Kidney (tissue), 22 donors: ENCODE measurements at places on chromosomes 5 and 9.
A peak's percentile ranks its signal among the peaks of the same experiment; 100 is the strongest.

DNA sequence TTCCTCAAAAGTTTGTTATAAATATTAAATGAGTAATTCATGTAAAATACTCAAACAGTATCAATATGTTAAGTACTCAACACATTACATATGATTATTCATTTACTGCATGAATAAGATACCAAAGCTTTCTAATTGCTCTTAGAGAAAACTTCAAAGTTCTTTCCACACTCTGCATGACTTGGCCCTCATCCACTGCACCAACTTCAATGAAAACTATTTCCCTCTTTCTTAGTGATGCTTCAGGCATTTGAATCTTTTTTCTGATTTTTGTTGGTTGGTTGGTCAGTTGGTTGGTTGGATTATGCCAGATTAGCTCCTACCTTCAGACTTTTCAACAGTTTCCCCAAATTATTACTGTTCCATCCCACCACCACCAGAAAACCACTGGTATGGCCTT is 314.7 kb upstream of the RGMB start:
- no peak for DNase-seq

DNA sequence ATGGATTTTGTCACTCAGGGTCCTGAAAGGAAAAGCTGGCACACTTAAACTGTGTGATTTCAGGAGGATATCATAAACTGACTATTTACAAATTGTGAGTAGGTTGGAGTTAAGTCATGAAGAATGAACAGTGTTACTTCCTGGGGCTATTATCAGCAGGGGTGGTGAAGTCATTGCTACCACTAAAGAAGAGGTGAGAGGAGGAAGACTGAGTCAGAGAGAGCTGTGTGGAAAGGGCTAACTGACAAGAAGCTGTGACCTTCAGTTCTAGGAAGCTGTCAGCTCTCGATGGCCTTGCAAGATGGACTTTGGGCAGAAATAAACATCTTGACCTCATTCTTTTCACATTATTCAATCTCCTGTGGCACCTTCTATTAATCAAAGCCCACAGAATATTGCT is 72.3 kb upstream of the STARD4 start:
- DNase-seq = no peak

DNA sequence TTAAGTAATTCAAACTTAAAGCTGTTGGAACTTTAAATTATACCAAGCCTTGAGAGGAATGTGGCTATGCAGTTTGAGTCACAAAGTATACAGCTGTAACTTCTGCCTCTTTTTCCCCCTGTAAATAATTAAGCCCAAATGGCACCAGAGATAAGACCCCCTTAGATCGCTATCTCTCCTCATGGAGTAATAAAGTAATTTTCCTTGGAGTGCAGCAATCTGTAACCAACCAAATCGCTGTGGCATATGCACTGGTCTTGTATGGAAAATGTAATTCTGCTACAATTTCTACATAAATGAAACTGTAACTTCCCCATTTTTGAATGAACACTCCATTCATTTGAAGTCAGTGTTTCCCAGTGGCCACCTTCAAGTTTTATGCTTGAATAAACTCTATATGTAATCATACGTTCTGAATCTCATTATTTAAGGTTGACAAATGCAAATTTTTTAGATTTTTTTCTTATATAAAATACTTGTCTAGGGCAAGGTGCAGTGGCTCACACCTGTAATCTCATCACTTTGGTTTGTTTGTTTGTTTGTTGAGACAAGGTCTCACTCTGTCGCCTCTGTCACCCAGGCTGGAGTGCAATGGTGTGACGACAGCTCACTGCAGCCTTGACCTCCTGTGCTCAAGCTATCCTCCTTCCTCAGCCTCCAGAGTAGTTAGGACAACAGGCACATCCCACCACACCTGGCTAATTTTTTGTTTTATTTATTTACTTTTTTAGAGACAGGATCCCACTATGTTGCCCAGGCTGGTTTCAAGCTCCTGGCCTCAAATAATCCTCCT is 12.3 kb downstream of the SUSD1 start:
- peak; percentile 59 for DNase-seq

- DNase-seq = no peak
Observed at GRCh38 chr5:79851391-79851863, 139.6 kb downstream of the MTX3 start.

DNA sequence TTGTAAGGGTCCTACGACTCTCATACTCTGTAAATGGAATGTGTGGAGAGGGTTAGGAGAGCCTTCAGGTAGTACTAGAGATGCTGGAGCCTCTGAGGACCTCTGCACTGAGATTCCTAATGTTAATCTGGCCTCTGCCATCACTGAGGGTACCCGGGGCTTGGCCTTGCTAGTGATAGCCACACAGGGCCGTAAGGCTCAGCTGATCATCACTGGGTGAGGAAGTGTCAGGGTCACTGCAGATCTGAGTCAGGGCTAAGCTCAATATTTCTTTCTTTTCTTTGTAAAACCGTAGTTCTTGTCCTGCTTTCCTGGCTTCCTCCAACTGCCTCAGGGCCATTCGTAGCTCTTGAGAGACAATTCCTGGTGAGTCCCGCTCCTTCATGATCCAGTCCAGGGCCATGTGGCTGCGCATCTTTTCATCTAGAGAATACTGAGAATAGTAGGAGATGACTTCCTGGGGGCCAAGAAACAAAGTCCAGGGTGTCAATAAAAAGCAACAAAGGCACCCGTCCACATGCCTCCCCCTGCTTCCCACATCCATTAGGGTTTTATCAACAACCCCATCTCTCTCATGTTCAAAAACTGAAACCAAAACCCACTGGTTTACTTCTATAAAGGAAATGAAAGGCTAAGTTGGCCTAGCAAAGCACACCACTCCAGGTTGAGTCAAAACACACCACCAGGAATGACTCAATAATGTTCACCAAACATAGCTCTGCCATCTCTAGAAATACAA is 47.7 kb downstream of the LIX1 start:
- no peak for DNase-seq
